Muscle of leg (tissue), 16 donors: ENCODE measurements at places on chromosomes 4 and X. TPM values are rescaled to one million over a fixed set of nuclear protein-coding genes. Genes with fewer than 3 reads are reported as not detected.

GRCh38 chr4:145755802-145756201, 75.9 kb downstream of the C4orf51 start:
- no peak for DNase-seq

DNA sequence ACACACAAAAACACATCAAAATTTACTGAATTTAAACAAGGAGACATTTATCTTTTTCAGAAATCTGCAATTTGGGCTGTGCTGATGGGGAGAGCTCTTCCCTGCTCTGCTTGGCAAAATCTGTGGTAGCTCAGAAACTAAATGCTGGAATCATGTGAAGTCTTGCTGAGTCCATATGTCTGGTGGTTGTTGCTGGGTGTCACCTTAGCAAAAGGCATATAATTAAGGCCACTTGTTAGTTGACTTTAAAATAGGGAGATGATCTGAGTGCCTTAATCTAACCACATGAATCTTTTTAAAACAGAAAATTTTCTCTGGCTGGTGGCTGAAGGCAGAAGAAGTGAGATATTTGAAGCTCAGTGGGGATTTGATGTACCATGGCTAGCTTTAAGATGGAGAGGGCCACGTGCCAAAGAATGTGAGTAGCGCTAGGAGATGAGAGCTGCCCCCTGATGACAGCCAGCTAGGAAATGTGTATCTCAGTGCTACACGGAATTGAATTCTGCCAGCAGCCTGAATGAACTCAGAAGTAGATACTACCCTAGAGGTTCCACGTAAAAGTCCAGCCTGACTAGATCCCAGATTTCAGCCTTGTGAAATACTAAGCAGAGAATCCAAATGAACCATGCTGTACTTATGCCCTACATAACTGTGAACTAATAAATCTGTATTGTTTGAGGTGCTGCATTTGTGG, 7.6 kb upstream of the GUF1 start:
- DNase-seq: peak; percentile 5

SLIT2 gene
- polyA plus RNA-seq: 28.0 TPM

NPY2R gene
- polyA plus RNA-seq: not detected

GRCh38 chr4:78298618-78299017, 241.5 kb downstream of the FRAS1 start:
- DNase-seq: no peak

GRCh38 chrX:148229801-148230303, 248.7 kb downstream of the FMR1NB start:
- peak; percentile 7 for DNase-seq

GRCh38 chr4:80125252-80126177, 52.5 kb upstream of the ANTXR2 start:
- peak; percentile 63 for DNase-seq

GLUD2 gene
- polyA plus RNA-seq: 2.0 TPM

- no peak for DNase-seq
These were observed 68.1 kb downstream of the UCHL1 start for GRCh38 chr4:41324861-41325260.

GRCh38 chr4:61400439-61401038, 200.4 kb downstream of the ADGRL3 start:
- DNase-seq: no peak

- no peak for DNase-seq
These were observed 42.6 kb downstream of the GABRG1 start for GRCh38 chr4:46081248-46081647.

- DNase-seq: no peak
These were observed 137.4 kb downstream of the DCLK2 start for GRCh38 chr4:150215601-150216000.

GRCh38 chr4:184329659-184330400, 112.2 kb upstream of the ENPP6 start:
- DNase-seq: peak; percentile 76

DNA sequence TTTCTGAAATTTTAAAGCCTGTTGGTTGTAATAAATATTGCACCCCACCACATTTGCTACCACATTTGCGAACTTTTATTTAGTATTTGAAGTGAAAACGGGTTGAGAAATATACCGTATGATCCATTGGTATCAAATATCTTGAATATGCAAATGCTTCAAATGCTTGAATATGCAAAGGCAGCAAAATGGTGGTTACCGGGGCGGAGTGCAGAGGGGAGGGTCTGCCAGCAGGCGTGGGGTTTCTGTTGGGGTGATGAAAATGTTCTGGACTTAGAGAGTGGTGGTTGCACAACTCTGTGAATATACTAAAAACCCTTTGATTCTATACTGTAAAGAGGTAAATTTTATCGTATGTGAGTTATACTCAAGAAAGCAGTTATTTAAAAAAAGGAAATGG, 35.3 kb downstream of the SHROOM2 start:
- no peak for DNase-seq

- no peak for DNase-seq
These were observed 167.7 kb downstream of the NPNT start for GRCh38 chr4:106063009-106063408.

GRCh38 chrX:35458142-35458541, 340.0 kb upstream of the MAGEB16 start:
- DNase-seq: no peak

EREG gene
- polyA plus RNA-seq: 0.05 TPM

- peak; percentile 84 for DNase-seq
These were observed 127.8 kb downstream of the ANOS1 start for GRCh38 chrX:8604131-8604530.

DNA sequence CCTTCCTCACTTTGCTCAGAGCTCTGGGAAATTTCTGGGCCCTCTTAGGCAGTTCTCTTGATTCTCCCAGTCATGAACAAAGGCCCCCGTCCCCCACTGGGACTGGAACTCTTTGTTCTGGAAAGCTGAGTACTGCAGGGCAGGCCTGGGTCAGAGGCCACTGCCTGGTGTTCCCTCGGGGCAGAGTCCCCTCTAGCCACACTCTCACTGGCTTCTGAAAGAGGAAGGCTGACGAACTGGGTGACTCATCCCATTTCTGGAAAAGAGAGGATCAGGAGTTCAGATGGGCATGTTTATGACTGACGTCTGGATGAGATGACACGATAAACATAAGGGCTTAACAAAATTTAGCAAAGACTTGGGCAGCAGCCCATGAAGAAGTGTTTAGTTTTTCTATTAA, 47.7 kb downstream of the DDX3X start:
- DNase-seq: peak; percentile 24

CCNB3 gene
- polyA plus RNA-seq: 1.2 TPM

FAAH2 gene
- polyA plus RNA-seq: 0.52 TPM

DNA sequence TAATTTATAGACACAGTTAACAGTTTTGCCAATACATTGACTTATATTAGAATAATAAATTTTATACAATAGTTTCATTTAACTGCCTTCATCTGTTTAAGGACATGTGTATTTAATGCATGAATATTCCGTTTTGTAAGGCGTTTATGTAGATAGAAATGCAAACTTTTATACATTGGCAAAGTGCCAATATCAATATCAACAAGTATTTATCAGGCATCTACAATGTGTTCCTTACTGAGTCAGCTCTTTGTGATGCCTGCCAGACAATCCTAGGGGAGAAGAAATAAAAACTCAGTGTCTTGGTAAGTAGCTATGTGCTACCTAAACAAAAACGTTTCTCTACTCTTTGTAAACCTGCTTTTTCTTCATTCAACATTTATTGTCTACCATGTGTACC, 1142.2 kb downstream of the C4orf33 start:
- no peak for DNase-seq

SPANXA1 gene
- polyA plus RNA-seq: not detected

DNA sequence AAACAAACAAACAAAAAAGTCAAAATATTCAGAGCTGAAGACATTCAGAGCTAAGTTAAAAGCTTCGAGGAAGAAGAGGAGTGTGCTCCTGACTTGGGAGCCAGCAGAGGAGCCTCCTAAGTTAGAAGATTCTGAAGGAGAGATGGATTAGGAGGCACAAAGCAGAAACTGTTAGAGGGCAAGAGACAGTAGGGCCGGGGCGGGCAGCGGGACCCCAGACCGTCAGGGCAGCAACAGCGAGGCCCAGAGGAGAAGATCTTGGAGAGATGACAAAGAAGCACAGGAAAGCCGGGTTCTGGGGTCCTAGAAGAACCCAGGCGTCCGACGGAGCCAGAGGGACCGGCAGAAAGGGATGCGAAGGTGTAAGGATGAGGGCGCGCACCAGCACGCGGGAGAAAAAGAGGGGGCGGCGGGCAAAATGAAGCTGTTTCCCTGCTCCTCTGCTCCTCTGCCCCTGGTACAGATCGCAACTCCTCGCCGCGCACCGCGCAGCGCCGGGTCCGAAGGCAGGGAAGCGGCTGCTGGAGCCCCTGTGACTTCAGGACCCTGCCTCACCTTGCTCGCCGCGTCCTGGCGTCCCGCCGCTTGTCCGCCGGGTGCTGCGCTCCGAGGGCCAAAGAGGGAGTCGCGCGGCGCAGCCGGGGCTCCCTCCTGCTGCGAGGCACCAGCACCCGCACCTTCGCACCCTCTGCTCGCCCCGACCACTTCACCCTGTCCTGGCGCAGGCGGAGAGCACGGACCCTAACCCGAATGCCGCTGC, 477 bp downstream of the KLHL13 start:
- peak; percentile 33 for DNase-seq

- DNase-seq: no peak
These were observed 68.4 kb downstream of the MAOB start for GRCh38 chrX:43813898-43814297.

MAGEA2B gene
- not detected for polyA plus RNA-seq

GRCh38 chr4:40831146-40831907, 81.6 kb downstream of the NSUN7 start:
- DNase-seq: no peak

C1GALT1C1 gene
- 15.2 TPM for polyA plus RNA-seq

CPLX1 gene
- 0.91 TPM for polyA plus RNA-seq

GRCh38 chr4:53912766-53913497, 151.5 kb downstream of the CHIC2 start:
- no peak for DNase-seq

COL4A6 gene
- 1.9 TPM for polyA plus RNA-seq

GRCh38 chrX:40821780-40822179, 86.4 kb upstream of the MED14 start:
- no peak for DNase-seq

- peak; percentile 57 for DNase-seq
These were observed 1.4 kb upstream of the C4orf50 start for GRCh38 chr4:6019316-6020263.

DNA sequence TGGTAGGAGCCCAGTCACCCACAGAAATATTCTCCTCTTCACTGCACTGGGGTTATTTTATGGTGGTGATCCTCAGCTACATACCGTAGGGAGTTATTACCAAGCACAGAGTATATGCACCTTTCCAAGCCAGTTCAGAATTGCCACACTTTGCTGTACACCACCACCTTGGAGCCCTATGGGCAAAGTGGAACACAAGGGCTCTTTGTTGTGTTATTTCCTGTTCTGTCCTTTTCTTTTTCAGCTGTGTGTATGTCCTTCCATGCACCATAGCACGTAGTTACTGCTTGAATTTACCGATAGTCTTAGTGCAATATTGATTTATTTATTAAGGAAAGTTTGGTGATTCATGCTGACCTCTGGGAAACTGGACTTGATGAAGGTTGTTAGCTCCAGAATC, 8.3 kb downstream of the RNF128 start:
- DNase-seq: no peak

DNA sequence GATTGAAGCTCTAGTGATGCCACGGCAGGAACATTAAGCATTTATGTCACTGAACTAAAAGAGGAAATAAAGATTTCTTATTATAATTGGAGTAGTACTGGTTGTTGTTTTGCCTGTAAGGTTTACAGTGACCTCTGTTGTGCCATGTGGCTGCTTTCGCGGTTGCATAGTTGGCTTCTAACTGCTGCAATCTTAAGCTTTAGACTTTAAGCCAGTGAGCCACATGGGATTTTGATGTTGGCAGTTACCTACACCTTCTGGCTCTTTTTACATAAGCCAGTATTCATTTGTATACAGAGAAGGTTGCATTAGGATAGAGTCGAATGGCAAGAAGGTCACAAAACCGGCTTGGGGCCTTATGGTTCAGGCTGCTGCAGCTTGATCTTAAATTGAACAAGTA, 1311.6 kb downstream of the RAPGEF2 start:
- no peak for DNase-seq

GRCh38 chrX:50762578-50762977, 51.4 kb downstream of the SHROOM4 start:
- DNase-seq: no peak

AMELX gene
- polyA plus RNA-seq: not detected

PNMA3 gene
- 1.5 TPM for polyA plus RNA-seq

DNA sequence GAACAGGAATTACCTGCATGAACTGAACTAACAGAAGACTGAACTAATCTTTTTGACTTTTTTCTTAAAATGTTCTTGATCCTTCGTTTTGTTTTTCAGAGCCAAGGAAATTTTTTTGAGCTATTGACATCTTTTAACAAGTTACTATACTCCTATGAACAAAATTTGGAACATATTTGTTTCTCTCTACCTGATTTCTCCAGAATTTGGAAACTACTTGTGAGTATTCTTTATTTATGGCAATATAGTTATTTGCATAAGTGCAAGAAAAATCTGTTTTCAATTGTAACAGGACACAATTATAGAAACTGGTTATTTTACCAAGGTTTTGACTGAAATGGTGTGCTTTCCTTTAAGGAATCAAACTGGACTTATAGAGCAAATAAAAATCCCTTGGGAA, 89.5 kb upstream of the HPGD start:
- DNase-seq: no peak

GRCh38 chr4:184376126-184376838, 98.1 kb downstream of the IRF2 start:
- DNase-seq: no peak

- peak; percentile 31 for DNase-seq
These were observed 59.1 kb downstream of the FBXW7 start for GRCh38 chr4:152476796-152477195.

- DNase-seq: no peak
These were observed at the start of gene CLTRN for GRCh38 chrX:15664487-15665444. CLTRN (minus strand) TSS chrX:15664805; CDS start chrX:15664775, 30 bp downstream.

- DNase-seq: peak; percentile 3
These were observed 132.6 kb downstream of the FHIP1A start for GRCh38 chr4:151541389-151542071.

XAGE1A gene
- not detected for polyA plus RNA-seq
